ENCODE measurements at places on chromosomes 3 and 15. TPM values are rescaled to one million over a fixed set of nuclear protein-coding genes. Genes with fewer than 3 reads are reported as not detected.

Gene GPR160
- 1.7 TPM for total RNA-seq

Gene ZNF770
- total RNA-seq = 12.2 TPM

Gene PLA2G4E
- not detected for total RNA-seq

Gene P2RY1
- total RNA-seq = 0.47 TPM

Gene SEMA3F
- total RNA-seq = 15.0 TPM

Gene ITPKA
- 9.1 TPM for total RNA-seq

Gene CASR
- not detected for total RNA-seq

Gene APBA2
- total RNA-seq = 16.3 TPM

Gene BMF
- 1.6 TPM for total RNA-seq

Gene NR2E3
- total RNA-seq = not detected

Gene TRPM1
- total RNA-seq = not detected

Gene GABRB3
- 76.9 TPM for total RNA-seq

Gene ATP2B2
- total RNA-seq = 0.11 TPM

Gene SLC12A1
- total RNA-seq = not detected

Gene C3orf70
- total RNA-seq = not detected

Gene BHLHE40
- 72.0 TPM for total RNA-seq

Gene ADAMTS17
- 0.13 TPM for total RNA-seq

Gene RLBP1
- total RNA-seq = not detected

Gene SEC22A
- total RNA-seq = 18.7 TPM

Gene TNFAIP8L3
- total RNA-seq = 29.1 TPM

Gene CYP1A2
- total RNA-seq = 0.05 TPM

Gene BBX
- 16.2 TPM for total RNA-seq

Gene MST1R
- total RNA-seq = 5.4 TPM
